ENCODE measurements at places on chromosomes 7 and 10.

DNA sequence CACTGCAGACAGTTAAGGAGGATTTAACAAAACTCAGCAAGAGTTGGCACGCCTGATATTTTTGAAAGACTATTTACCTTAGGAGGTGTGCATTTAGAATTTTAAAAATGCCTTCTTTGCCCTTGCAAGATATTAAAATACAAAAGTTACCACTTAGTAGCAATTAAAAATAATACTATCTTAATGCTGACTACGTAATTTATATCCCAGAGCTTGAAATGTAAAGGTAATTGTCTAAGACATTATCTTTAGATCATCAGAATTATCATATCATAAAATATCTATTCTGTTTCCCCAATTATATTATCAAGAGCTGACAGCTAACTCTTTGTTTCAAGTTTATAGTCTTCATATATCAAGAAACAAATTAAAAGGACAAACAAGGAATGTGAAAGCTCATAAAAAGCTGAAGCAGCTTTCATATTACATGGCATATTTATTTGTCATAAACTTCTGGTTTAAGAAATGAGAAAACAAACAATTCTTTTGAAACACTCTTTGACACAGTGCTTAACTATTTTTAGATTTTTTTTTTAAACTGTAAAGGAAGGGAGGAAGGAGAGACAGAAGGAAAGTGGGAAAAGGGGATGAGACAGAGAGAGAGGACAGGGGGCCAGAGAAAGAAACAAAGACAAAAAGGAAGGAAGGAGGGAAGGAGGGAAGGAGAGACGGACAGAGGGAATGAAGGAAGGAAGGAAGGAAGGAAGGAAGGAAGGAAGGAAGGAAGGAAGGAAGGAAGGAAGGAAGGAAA is 73.5 kb downstream of the RTKN2 start:
- no peak for DNase-seq

- DNase-seq, result no peak
These were observed 7.1 kb downstream of the R3HCC1L start for GRCh38 chr10:98141484-98142073.

DNA sequence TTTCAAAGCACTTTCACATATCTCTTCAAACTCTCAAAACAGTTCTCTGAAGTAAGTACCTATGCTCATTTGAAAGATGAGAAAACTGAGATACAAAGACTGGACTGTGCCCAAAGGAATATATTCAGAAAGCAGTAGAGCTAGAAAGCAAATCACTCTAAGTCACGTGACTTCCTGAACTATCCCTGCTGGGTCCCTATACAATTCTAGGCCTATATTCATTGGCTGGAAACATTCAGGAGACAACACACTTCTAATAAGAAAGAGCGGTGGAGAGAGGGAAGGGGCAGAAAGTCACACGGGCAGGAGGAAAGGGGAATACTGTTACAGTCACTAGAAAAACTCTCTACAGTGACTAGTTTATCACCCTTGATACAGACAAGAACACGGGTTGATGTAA is 140.0 kb downstream of the CHCHD3 start:
- DNase-seq, result no peak

DNA sequence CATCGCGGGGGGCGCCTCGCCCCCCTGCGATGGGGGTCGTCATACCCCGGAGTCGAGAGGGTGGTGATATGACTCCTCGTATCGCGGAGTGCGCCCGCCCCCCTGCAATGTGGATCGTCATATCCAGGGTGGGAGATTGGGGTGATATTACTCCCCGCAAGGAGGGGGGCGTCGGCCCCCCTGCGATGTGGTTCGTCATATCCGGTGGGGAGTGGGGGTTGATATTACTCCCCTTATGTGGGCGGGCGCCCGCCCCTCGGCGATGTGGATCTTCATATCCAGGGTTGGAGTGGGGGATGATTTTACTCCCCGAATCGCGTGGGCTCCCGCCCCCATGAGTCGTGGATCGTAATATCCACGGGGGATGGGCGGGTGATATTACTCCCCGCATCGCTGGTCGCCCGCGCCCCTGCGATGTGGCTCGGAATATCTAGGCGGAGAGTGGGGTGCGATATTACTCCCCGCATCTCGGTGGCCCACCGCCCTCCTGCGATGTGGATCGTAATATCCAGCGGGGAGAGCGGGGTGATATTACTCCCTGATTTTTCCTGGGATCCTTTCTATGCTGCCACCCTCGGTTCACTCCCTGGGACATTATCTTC is 36.9 kb downstream of the MEIG1 start:
- no peak for DNase-seq

DNA sequence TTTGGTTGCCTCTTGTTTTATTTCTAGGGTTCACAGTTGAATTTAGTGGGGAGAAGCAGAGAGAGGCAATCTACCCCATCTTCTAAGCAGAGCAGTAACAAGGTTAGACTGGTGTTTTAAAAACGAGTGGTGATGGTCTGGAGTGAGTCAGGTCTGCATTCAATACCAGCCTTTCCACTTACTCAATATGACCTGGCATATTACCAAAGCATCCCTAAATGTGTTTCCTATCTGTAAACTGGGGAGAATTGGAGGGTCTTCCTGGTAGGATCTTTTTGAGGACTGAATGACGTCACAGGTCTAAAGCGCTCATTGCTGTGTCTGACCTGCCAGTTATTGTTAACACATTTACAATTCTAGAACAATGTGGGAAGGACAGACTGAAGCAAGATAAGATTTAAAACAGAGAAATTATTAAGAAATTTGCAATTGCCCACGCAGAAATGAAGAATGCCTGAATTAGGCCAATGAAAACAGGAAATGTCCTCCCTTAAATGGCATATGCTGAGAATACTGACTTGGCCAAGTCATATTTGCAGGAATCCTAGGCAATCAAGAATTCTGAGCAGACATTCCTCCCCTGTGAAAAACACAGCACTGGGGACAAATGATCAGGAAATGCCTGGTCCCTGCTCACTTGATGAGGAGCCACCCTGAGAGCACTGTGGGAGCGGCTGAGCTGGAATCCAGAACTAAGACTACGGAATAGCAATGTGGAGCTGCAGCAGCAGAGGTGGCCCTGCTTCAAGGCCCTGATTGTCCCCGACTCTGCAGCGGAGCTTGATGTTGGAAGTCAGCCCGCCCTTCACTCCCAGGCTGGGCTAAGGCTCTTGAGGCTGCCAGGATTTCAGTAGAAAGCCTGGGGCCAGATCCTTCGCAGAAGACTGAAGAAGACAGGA is 184.5 kb upstream of the CXCL12 start:
- DNase-seq, result peak; percentile 98

DNA sequence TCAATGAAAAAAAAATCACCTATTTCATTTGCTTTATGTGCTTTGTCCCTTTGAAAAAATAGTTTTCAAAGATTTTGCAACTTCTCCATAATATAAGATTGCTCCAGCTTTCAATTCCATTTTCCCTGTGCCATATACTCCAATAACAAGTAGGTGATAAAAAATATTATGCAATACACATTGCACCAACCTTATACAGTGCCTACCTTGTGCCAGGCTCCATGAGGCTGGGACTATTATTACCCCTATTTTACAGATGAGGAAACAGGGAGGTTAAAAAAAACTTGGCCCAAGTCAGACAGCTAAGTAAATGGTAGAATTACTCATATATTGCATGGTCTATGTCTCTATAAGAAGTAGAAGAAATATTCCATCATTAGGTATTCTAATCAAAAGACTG is 57.8 kb downstream of the BRAF start:
- DNase-seq, result no peak

DNA sequence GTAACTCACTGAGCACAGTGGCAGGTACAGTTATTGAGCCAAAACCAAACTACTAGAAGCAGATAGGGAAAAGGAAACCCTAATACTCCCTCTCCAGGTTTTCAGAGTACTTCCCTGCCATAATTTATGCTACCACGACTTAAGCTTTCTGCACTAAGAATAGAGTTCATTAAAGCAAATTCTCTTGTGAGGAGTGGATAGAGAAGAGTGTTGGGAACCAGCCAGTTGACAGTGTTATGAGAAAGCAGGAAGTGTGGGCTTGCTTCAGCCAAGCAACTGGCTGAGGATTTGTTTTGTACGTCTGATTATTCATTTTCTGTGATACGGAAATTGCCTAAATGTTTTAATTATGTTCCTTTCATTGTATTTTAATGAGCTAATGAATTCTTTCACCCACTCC is 280.5 kb downstream of the KIF20B start:
- no peak for DNase-seq

GRCh38 chr10:48234787-48235186 is 39.7 kb downstream of the FRMPD2 start:
- no peak for DNase-seq

DNA sequence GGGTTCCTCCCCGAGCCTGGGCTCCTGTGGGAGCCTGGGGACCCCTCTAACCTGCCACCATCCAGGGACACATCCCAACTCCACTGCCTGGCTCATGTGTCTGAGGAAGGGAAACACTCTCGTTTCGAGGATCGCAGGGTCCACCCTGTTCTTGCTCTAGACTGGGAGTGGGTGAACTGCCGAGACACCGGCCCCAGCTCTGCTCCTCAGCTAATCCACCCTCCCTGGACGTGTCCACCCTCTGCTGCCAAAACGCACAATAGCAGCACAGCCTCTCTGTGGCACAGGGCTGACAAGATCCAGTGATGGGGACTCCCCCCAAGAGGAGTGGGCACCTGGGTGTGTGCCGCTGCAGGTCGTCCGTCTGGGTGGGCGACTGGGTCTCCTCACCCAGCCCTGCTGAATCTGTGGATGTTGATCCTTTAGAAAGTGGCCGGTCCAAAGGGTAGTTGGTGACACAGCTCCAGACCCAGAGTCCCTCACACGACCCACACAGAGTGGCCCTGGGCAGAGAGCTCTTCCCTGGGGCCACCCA is 65.2 kb upstream of the FAM20C start:
- DNase-seq, result no peak

DNA sequence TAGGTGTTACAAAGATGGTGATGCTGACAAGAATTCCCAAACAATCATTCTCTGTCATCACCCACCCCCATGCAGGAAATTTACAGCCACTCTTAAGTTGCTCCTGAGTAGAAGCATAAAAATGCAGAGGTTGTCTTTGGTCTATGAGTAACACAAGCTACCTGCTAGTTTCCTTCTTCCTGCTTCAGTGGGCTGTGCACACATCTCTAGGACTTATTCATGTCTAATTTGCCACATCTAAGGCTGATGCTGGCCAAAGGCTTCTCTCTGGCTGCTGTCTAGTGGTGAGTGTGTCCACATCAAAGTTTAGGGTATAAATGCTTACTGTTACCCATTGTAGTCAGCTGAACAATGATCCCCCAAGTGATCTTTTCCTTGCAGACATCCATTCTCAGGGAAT is 662.5 kb downstream of the TYW1 start:
- no peak for DNase-seq

DNA sequence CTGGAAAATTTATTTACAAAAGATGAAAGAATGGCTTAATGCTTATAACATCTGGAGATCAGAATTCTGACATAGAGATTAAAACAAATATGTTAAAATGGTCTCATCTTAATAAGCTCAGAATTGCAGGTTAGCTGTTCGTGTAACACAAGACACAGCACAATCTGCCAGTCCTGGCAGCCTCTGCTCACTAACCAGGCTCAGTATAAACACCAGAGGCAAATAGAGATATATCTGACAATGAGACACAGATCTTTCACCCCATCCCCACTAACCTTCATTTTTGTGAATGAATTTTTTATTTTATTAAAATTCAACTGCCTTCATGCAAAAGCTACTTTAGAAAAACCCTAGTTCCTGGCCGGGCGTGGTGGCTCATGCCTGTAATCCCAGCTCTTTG is 51.8 kb downstream of the RELN start:
- no peak for DNase-seq

GRCh38 chr7:105875505-105875904 is 894 bp downstream of the ATXN7L1 start:
- DNase-seq, result no peak

DNA sequence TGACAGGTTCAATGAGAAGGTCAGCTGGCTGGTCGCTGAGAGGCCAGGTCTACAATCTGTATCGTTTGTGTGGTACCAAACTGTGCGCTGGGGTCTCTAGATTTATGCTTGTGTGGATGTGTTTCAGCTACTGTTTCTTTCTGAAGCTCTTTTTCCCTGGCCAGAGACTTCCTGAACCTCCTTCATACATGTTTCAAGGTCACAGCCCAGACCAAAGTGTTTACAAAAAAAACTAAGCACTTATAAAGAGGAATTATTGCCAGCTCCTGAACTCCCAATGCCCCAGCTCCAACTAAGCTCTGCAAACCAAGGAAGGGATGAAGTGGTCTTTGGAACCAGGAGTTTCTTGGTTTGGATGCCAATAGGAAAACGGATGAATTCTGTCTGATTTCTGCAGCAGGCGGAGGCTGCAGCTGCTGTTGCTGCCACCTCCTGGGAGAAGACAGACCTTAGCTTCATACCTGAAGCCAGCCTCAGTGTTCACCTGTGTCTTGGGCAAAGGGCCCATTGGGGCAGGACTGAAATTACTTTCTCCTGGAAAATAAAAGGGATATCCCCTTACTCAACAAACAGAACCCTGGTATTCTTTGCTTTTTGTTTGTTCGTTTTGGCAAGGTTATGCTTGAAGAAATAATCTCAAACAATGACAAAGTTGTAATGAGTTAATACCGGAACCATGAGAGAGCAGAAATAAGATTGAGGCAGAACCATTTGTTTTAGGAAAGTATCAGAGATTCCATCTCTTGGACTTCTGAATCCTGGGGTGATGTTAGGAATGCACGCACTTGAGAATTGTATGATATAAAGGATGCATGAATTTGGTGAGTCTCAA is 24.6 kb upstream of the MKLN1 start:
- DNase-seq, result peak; percentile 18

DNA sequence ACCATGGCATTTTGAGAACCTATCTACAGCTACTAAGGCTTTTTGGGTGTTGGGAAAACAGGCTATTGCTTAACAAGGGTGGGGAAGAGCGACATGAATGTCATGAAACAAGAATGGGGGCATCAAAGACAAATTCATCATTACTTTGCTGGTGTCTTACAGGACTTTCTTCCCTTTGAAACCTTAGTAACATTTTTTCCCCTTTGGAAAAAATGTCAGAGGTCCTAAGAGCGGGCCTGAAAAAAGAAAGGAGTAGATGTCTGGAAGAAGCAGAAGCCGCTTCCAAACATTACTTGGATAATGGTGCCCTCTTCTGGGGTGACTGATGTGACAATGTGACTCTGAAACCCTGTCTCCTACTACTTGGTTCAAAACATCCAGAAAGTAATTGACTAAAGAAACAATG is 3.8 kb upstream of the DDX50 start:
- peak; percentile 75 for DNase-seq

DNA sequence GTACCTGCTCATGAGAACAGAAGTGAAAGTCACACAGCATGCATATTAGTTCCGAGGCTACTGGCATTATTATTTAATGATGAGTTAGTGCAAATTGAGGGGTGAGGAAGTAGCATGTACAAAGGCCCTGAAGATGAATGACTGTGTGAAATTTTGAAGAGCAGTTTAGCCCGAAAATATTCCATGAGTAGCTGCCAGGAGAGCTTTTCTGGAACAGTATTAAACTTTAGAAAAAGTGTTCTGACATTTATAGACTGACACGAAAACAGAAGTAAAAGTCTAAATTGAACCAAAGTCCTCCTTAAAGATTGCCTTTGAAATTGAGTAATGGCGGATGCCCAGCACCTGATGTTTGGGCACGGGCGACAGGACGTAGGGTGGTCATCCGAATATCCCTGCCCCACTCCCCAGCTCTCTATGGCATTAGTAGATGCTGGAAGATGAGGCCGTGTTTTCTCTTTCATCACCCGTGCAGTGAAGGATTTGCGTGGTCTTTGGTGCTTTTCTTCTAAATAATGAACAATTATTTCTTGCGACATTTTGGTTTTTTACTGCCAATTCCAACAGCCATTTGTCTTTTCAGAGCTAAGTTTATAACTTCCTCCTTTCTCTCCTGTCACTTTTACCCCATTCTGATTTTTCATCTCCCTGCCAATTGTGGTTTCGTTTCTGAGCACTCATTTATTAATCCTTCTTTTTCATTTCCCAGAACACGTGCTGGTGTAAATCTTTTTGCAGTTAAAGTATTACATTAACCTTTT is 192.6 kb downstream of the MGMT start:
- no peak for DNase-seq

Data from fibroblast of skin of scalp (primary cell).